ENCODE measurements at places on chromosomes 5 and 9.

DNA sequence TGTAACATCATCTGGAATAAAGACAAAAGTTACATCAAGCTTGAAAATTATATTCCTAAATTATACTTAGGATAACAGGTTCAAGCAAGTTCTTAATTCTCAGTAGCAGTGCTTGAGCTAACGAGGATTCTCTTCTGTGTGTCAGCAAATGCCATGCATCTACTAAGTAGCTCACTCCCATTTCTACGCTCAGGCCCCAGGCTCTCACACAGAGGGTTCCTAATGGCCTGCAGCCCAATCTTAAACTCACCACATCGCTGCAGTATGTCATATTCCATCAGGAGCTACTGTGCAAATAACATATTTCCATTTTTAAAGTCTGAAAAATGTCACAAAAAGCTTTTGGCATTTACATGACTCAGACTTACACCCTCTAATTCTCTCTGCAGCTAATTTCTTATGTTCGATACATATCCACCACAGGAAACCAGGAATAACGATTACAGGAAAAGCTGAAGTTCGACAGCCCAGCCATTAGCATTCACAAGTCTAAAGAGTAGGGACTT lies 474.8 kb downstream of the EFNA5 start:
- no peak for DNase-seq

- no peak for DNase-seq
Observed at GRCh38 chr5:149799119-149799623, 69.1 kb downstream of the PPARGC1B start.

DNA sequence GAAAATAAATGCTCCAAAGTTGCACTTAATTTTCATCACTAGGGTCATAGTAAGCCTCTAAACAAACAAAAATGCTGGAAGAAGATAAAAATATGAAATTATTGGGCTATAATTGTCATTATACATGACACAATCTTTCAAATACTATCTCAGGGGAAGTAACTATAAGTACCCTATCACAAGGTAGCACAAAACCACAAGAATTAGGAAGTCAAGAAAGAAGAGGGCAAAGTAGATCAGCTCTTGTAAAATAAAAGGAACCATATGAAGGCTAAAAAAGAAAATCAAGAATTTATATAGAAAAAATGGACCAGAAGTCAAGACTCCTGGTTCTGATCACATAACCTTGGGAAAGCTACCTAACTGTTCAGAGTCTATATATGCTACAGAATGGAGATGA lies 48.1 kb downstream of the DIAPH1 start:
- DNase-seq, result peak; percentile 80

GRCh38 chr5:151740958-151741373 lies 17.5 kb downstream of the ATOX1 start:
- DNase-seq, result no peak

GRCh38 chr5:34447424-34447823 lies 208.7 kb upstream of the RAI14 start:
- DNase-seq, result no peak

DNA sequence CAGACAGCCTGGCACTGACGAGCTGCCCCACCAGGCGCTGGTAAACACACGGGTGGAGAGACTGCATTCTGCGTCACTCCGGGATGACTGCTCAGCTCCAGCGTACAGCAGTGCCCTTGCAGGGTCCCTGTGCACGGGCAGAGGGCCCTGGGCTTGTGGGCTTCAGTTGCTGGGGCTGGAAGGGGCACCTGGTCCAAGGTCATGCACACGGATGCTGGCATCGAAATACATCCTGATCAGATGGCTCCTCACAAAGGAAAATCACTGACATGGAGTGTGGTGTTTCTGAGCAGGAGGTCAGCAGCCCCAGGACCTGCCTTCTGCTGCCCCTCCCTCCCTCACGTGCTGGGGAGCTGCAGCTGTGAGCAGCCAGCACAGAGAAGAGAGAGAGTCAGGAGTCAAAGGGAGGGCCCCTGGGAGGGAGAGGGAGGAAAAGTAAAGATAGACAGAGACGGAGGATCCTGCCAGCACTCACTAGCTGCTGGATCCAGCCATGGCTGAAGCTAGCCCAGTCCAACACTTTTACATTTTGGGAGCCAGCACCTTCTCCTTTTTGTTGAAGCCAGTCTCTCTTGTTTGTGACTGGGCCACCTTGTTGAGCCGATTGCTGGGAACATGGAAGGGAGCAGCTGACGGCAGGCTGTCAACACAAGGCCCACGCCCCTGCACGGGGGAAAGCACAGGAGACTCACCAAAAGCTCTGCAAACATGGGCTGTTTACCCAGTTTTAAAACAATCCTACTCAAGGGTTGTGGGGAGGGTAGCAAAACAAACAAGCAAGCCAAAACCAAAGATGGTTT lies 166.5 kb upstream of the PHYKPL start:
- no peak for DNase-seq

- no peak for DNase-seq
Observed at GRCh38 chr9:109974143-109974917, 194.3 kb downstream of the PALM2AKAP2 start.

DNA sequence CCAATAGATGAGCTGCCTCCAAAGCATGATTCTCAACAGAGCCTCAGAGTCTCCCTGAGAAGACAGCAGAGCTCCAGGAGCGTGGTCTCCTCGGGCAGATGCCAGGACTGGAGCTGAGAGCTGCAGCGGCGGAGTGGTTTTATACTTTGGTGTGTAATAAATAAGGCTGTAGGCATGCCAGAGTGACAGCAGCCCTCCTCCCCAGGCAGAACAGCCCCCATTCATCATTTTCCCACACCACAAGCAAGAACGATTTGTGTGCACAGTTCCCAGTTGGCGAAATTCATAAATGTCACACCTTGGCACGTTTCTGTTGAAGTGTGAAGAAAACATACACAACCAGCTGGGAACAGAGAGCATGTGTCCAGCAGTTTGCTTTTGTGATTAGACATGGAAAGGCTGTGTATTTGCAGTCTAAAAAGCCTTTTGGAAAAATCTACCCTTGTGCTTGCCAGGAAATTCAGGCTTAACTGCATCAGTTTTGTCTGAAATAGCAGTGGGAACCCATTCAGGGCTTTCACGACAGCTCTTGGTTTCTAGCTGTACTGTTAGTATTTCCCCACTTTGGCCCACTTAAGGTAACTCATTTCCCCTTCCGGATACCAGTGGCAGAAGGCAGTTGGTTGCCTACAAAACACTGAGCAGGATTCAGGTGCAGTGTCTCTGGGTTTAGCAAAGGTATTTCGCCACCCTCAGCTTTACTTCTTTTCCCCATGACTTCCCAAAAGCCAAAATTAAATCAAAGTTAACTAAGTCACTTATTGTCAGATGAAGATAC lies at the start of gene C1QTNF3:
C1QTNF3 (minus strand) TSS at position 115 of the 778 bp plus-strand sequence; CDS start at position 27, 88 bp downstream.
- DNase-seq, result no peak

DNA sequence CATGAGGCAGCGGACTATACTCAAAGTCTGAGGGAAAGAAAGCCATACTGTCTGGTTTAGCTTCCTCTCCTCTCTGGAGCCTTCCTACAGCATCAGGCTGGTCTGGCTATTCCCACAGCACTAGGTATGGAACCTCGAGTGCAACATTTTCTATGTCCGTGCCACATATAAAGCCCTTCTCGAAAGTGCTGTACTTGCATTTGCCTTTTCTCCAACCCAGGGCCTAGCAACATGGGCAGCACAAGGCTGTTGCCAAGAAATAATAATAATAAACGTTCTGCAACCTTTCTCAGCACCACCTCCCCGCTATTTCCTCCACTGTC lies 804 bp downstream of the MED10 start:
- no peak for DNase-seq

DNA sequence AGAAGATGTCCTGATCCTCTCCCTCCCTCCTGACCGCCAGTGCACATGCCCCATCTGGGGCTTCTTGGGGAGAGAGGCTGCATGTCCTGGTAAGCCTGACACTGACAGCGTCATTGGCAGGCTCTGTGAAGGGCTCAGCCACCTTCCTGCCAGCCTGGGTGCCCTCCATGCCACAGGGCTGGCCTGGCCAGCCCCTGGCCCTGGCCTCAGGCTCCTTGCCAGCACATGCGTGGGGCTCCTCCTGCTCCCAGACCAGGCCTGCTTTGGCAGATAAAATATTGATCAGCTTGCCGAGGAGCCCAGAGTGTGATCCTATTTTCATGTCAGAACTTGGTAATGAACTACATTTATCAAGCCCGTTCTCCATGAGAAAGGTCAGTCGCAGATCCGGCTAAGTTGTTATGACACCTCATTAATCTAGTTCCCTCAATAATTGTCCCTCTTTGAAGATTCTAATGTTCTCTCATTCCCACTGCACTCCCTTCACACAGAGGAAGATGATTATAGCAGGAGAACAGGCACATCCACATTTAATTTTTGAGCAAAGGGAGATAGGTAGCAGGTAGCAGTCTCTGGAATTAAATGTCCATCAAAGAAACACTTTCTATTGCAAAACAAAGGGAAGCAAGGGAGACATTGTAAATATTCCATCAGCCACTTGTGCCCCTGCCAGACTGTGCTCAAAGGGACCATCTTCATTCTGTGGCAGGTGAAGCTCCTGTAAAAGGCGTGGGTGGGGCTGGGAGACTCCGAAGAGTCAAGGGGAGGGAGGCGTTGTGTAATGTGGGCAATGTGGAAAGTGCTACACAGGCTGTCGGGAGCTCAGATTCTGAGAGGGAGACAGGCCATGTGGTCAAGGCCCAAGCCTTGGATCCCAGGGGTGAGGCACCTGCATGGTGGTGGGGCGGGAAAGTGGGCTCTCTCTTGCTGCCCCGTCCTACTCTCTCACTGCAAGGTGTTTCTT lies 272.0 kb downstream of the HSPA4 start:
- DNase-seq, result no peak

DNA sequence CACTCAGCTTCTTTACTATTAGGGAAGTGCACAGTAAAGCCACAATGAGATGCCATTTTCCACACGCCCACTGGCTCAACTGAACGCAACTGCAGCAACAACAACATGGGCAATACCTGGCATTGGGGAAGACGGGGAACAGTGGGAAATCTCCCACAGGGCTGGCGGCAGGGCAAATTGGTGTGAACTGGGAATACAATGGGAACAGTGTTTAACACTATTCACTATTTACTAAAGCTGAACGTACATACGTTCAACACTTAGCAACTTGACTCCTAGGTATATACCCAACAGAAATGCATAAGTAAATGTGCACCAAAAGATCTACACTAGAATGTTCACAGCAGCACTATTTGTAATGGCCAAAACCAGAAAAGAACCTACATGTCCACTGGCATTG lies 14.1 kb downstream of the ZER1 start:
- no peak for DNase-seq

GRCh38 chr9:124709292-124709690 lies 61.8 kb downstream of the NR6A1 start:
- DNase-seq, result no peak

GRCh38 chr5:112535356-112535755 lies 116.3 kb upstream of the EPB41L4A start:
- DNase-seq, result no peak

- no peak for DNase-seq
Observed at GRCh38 chr5:13932561-13932960, 11.9 kb downstream of the DNAH5 start.

- DNase-seq, result no peak
Observed at GRCh38 chr5:75057561-75057960, 5.2 kb upstream of the GCNT4 start.

DNA sequence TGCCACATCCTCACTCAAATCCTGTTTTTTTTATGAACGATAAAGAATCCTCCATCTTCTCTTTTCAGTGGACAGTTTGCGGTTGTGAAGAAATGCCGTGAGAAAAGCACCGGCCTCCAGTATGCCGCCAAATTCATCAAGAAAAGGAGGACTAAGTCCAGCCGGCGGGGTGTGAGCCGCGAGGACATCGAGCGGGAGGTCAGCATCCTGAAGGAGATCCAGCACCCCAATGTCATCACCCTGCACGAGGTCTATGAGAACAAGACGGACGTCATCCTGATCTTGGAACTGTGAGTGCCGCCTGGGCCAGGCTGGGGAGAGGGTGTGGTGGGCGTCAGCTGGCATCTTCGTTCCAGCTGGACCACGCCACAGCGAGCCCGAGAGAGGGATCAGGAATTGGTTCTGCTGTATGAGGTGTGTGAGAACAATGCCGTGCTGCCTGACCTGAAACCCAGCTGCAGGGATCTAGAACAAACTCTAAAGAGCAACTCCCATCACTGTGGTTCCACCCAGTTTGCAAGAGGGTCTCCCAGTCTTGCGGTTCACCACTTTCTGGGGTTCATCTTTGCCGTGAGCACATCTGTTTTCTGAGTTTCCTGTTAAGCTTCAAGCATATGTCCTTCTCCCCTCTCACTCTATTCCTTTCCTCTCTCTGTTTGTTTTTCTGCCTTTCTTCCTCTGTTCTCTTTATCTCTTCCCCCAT lies 107.4 kb downstream of the DAPK1 start:
- no peak for DNase-seq
